Vagina (tissue), 2 donors: ENCODE measurements at places on chromosomes 2 and 18. TPM values are rescaled to one million over a fixed set of nuclear protein-coding genes. Genes with fewer than 3 reads are reported as not detected.

Gene UGT1A10
- total RNA-seq: not detected

Gene GCC2
- 30.0 TPM for total RNA-seq

Gene EMILIN1
- total RNA-seq: 100 TPM

Gene IL36A
- total RNA-seq: 2.7 TPM

Gene OR6B2
- not detected for total RNA-seq

Gene COL6A3
- 315 TPM for total RNA-seq

Gene CNTNAP5
- total RNA-seq: not detected

Gene COL5A2
- total RNA-seq: 33.1 TPM
